ENCODE measurements at places on chromosomes 11 and 22. TPM values are rescaled to one million over a fixed set of nuclear protein-coding genes. Genes with fewer than 3 reads are reported as not detected.

Gene SLC22A9
- not detected for total RNA-seq

Gene NCR3LG1
- total RNA-seq = 25.0 TPM

Gene OR4D5
- total RNA-seq = not detected

Gene TMEM191C
- total RNA-seq = 0.07 TPM

Gene CHST1
- 58.4 TPM for total RNA-seq

Measured in thoracic aorta endothelial cell (primary cell).